CD4-positive, alpha-beta T cell (primary cell): ENCODE measurements at places on chromosomes 5 and 9. TPM values are rescaled to one million over a fixed set of nuclear protein-coding genes. Genes with fewer than 3 reads are reported as not detected.

GPRIN1 gene
- 0.36 TPM for total RNA-seq

LCN15 gene
- total RNA-seq, result not detected

MOB3B gene
- total RNA-seq, result 0.30 TPM

DNA sequence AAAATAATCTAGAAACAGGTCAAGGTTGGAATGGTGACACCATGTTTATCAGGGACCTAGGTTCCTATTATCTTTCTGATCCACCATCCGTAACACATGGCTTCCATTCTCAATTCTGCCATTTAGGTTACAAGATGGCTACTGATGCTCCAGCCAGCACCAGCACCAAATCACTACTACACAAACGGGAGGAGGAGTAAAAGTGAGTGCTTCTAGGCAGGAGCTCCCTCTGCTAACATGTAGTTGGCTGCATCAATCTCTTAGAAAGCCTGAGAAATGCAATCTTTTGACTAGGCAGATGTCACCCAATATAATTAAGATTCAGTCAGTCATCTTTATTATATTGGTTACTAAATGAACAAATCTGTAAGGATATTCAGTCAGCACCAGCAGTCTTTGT lies 515.9 kb downstream of the RAB3C start:
- no peaks in the 10 kb centered on the region for H3K36me3 ChIP-seq
- H3K4me3 ChIP-seq, result no peak overlapping the region
- no peak overlapping the region for H3K27ac ChIP-seq
- H3K27me3 ChIP-seq, result no peaks in the 10 kb centered on the region

GRCh38 chr9:135069558-135070197 lies 17.8 kb upstream of the OLFM1 start:
- peaks cover 1% of the 10 kb centered on the region for H3K27me3 ChIP-seq
- no peaks in the 10 kb centered on the region for H3K4me1 ChIP-seq
- H3K27ac ChIP-seq, result no peak overlapping the region
- no peaks in the 10 kb centered on the region for H3K36me3 ChIP-seq
- no peak for DNase-seq

DNA sequence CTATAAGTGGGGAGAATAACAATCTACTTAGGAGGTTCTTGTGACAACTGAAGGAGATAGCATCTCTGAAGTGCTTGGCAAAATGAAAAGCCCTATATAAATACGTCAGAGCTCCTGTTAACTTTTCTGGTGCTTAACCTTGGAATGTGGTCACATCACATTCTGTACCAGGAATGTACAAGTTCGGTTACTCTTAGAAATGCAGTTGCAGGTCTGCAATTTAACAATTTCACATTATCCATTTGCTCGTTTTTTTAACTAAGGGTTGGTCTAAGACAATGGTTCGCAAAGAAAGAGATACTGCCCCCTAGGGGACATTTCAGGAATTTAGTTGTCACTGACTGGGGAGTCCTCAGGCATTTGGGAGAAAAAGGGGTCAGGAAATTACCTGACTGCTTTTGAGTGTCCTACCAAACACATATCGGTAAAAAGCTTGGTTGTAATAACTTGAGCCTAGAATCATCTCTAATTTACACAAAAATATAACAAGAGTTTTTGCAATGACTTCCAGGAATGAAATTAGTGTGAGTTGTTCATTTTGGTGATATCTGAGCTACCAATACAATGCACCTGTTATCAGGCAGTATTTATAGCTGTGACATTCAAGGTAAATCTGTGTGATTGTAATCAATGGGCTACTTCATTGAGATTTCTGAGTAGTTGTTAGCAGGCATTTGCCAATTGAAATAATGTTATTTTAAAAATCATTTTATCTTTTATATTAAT lies 5.4 kb upstream of the HBEGF start:
- H3K27ac ChIP-seq, result no peak overlapping the region
- H3K36me3 ChIP-seq, result no peaks in the 10 kb centered on the region
- H3K27me3 ChIP-seq, result peaks cover 4% of the 10 kb centered on the region
- DNase-seq, result peak; percentile 76

- H3K27me3 ChIP-seq, result no peaks in the 10 kb centered on the region
- H3K36me3 ChIP-seq, result no peaks in the 10 kb centered on the region
- no peak for DNase-seq
- H3K4me3 ChIP-seq, result no peak overlapping the region
- no peak overlapping the region for H3K27ac ChIP-seq
Measured at GRCh38 chr5:8247049-8247899, 378.3 kb downstream of the MTRR start.

GRCh38 chr5:177045631-177046030 lies 23.1 kb downstream of the ZNF346 start:
- H3K4me1 ChIP-seq, result no peaks in the 10 kb centered on the region
- H3K27ac ChIP-seq, result no peak overlapping the region
- H3K27me3 ChIP-seq, result no peaks in the 10 kb centered on the region
- peaks cover 76% of the 10 kb centered on the region for H3K36me3 ChIP-seq
- DNase-seq, result no peak
- H3K4me3 ChIP-seq, result no peak overlapping the region

- H3K4me1 ChIP-seq, result no peaks in the 10 kb centered on the region
- no peak overlapping the region for H3K4me3 ChIP-seq
- no peaks in the 10 kb centered on the region for H3K27me3 ChIP-seq
- DNase-seq, result no peak
- H3K36me3 ChIP-seq, result no peaks in the 10 kb centered on the region
- no peak overlapping the region for H3K27ac ChIP-seq
Measured at GRCh38 chr9:89021154-89021803, 30.0 kb downstream of the S1PR3 start.
